ENCODE measurements at places on chromosomes 7 and 10. TPM values are rescaled to one million over a fixed set of nuclear protein-coding genes. Genes with fewer than 3 reads are reported as not detected.

DNA sequence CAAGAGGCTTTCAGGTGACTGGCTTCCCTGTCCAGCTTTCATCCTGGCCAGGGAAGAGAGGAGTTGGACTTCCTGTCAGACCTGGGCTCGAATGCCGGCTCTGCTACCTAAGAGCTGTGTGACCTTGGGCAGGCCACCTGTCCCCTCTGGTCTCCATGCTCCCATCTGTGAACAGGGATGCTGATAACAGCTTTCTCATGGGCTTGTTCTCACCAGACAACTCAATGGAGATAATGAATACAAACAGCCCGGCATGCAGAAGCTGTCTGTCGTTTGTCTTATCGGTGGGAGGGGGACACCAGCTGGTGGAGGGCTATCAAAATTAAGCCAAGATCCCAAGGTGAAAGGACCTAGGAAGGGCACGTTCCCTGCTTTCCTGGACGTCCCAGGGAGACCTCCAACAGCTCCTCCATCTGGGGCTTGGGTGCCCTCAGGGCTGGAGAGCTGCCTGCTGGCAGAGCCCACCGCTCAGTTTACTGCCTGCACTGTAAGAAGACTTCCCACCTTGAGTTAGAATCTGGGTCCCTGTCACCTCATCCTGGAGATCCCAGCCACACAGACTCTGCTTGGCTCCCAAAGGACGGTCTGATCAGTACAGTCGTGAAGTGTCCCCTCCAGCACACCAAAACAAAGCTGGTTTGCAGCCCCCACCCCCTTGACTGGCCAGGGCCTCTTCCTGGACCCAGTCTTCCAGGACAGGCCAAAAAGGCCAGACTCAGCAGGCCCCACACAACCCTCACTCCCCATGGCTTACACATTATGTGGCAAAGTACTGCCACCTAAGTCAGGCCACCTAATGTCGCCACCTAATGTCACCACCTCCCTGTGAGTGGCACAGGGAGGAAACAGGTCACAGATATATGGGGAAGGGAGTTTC is 40.9 kb downstream of the PPIF start:
- DNase-seq, result no peak

The UNCX gene
- not detected for total RNA-seq

The TMEM130 gene
- total RNA-seq, result not detected

The SPDYE1 gene
- total RNA-seq, result not detected

The HTR5A gene
- not detected for total RNA-seq
